DMS53 (cell line): ENCODE measurements at places on chromosomes 6 and 20.

GRCh38 chr6:108250240-108250866 is 10.5 kb downstream of the SNX3 start:
- no peak for DNase-seq

GRCh38 chr20:38866265-38867061 is 59.8 kb upstream of the FAM83D start:
- DNase-seq: no peak

GRCh38 chr20:5046656-5047339 is 45.5 kb upstream of the SLC23A2 start:
- no peak for DNase-seq

GRCh38 chr6:39143238-39143930 is 28.4 kb upstream of the SAYSD1 start:
- DNase-seq: no peak
